ENCODE measurements at places on chromosomes 5 and 9. TPM values are rescaled to one million over a fixed set of nuclear protein-coding genes. Genes with fewer than 3 reads are reported as not detected.

The GFRA3 gene
- polyA plus RNA-seq: 2.0 TPM

The LRRC19 gene
- not detected for polyA plus RNA-seq

The PLPP7 gene
- polyA plus RNA-seq: 8.3 TPM

The TPPP gene
- polyA plus RNA-seq: 110 TPM

The EIF4E1B gene
- 0.81 TPM for polyA plus RNA-seq

The FAM78A gene
- polyA plus RNA-seq: 3.5 TPM

The SPINK5 gene
- not detected for polyA plus RNA-seq

The PCDHGB6 gene
- 3.8 TPM for polyA plus RNA-seq

The C5orf58 gene
- polyA plus RNA-seq: not detected

The SLC34A1 gene
- polyA plus RNA-seq: not detected

The WDR38 gene
- not detected for polyA plus RNA-seq
